ENCODE measurements at places on chromosomes 2 and 18.

DNA sequence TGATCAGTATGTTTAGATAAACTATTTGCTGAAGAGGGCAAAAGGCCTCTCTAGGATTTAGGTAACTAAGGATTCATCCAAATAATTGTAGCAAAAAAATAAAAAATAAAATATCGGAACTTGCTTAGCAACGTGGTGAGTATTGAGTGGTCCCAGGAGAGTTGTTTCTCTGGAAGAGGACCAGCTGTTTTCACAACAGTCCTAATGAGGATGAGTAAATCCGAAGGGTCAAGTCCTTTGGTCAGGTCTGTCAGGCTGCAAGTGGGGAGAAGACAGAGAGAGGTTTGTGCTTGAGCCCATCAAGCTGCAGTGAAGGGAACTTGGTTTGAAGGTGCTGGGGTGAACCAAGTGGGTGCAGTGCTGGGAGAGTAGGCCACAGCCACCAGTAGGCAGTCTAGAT, 539.2 kb downstream of the SLC4A3 start:
- no peak for DNase-seq

GRCh38 chr2:120541972-120542670, 193.5 kb upstream of the GLI2 start:
- DNase-seq, result no peak

- no peak for DNase-seq
Observed at GRCh38 chr2:207142461-207142860, 23.3 kb downstream of the KLF7 start.

DNA sequence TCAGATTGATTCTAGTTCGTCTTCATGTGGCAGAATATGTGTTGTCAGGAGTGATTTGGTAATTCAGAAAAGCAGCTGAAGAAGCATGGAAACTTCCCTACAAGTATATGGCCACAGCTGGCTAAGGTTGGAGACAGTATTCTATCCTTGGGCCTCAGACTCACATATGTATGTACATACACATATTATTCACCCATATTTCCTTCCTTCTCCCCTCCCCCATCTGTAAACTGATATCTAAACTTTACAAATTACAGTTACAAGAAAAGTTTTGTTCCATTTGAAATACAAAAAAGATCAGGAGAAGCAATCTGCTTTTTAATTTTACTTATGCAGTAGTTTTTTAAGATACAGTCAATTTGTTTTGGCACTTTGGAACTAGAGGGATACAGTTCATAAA, 3.1 kb downstream of the SP3 start:
- DNase-seq, result no peak

DNA sequence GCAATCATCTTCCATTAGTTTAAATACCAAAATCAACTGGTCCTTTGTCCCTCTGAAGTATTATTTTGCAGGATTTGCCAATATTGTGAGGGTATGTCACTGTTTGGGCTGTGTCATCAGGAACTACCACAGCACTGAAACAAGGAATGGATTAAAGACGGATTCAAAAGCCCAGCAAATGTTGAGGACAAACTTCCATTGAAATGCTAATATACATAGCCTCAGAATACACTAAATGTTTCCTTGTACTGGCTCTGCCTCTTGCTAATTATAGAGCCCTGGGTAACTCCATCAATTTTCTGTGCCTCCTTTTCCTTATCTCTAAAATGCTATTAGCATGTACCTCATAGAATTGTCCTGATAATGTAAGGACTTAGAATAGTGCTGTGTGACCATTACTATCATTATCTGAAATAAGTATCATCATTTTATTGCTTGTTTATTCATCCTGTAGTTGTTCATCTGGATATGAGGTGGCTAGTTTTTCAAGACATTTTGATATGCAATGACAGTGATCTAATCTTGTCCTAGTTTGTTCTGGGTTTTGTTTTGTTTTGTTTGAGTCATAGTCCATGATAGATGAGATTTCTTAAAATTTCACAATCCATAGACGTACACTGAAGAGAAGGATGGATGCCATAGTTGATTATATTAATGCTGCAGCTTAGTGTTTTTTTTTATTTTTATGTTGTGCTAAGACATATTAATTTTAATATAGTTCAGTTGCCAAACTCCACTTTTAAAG, 333.4 kb upstream of the KCNH7 start:
- no peak for DNase-seq

- DNase-seq, result no peak
Observed at GRCh38 chr2:204289066-204289465, 256.2 kb upstream of the PARD3B start.

DNA sequence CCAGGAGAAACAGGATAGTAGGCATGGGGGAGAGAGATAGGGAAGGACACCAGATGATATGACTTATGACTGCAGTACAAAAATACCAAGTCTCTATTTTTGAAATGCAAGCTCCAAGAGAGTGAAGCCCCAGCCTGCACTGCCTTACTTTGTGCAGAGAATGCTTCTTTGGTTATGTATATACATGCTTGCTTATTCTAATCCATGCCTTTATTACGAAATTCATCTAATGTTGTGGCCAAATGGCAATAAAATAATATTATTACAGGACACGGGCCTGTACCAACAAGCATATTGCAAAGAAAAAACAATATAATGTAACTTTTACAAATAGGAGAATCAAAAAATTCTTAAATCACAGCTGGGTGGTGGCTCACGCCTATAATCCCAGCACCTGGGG, 110.8 kb downstream of the BCL11A start:
- no peak for DNase-seq

DNA sequence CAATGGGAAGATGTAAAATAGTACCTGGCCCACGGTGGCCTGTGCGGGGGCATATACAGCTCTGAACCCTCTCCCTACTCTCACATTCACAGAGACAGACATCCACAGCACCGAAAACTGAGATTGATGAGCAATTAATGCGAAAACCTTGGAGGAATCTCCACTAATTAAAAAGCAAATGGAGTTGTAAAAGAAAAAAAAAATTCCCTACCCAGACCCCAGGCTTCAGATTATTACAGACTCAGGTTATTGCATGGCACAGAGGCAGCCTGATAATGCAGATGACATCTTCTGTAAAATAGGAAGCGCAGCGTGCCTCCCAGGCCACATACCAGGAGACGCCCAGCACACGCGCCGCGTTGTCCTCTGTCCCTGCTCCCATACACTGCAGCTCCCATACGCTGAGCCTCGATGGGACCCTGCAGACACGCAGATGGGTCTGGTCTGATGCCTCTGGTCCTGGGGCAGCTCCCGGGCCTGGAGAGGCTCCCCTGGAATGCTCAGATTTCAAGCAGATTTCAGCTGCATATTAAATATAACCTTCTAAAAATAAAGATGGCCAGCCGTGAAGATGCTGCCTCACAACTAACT, 496.1 kb upstream of the MYT1L start:
- DNase-seq, result no peak

GRCh38 chr2:205731583-205731981, 49.3 kb downstream of the NRP2 start:
- DNase-seq, result no peak

DNA sequence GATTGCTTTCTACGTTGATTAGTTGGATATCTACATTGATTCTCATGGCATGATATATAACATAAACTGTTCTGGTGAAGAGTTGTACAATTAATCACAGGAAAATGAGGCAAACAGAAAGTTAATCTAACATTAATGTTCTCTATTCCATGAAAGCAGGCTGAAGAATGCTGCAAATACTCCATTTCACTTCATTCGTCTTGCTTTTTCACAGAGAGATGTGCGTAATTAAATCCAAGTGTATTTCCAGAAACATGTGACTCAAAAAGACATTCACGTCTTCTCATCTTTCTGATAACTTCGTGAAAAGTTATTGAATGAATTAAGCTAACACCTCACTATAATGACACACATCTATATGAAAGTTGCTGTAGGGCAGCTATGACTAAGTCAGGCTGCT, 1471.5 kb downstream of the DPP10 start:
- DNase-seq, result no peak
